Stimulated activated CD8-positive, alpha-beta memory T cell treated with anti-CD3 and anti-CD28 coated beads, Interleukin-7, amount 100 ng/mL, for 48 hours (primary cell): ENCODE measurements at places on chromosomes 3 and 15.

GRCh38 chr15:40343512-40343911 is 2.8 kb upstream of the CCDC9B start:
- no peak for DNase-seq

DNA sequence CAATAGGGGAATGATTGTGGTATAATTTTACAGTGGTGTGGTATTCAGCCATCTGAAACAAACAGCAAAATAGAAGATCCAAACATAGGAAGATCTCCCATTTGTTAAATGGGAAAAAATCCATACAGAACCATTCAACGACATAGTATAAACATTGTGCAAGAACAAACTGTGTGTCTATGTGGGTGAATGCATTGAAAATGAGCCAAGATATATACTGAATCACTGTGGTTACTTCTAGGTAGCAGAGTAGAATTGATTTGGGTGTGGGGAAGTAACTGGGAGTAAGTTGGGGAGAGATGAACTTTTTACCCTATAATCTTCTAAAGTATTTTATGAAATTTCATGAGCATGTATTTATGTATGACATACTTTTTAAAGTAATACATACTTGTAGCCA is 123.1 kb upstream of the UMPS start:
- no peak for DNase-seq

- no peak for DNase-seq
Observed at GRCh38 chr15:31051496-31052080, 49.9 kb downstream of the TRPM1 start.

GRCh38 chr15:47743886-47744285 is 26.6 kb downstream of the SEMA6D start:
- DNase-seq = no peak

GRCh38 chr3:150410311-150411105 is 2.4 kb downstream of the TSC22D2 start:
- no peak for DNase-seq

GRCh38 chr3:88758676-88759075 is 348.7 kb upstream of the EPHA3 start:
- no peak for DNase-seq

DNA sequence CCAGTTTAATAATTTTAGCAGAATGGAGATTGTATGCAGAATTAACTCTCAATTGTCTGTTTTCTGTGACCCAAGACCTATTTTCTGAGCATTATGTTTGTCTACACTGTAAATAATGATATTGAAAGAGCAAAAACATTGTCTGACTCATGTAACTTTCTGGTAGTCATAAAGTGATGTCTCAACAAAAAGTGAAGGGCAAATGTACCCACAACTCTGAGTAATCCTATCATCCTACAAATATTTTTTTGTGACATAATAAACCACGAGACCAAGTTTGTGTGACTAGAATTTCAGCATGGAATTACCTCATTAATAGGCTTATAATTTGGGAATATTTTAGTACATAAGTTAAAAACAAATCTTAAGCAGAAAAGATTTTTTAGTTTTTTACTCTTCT is 15.4 kb upstream of the ABHD10 start:
- DNase-seq = no peak

DNA sequence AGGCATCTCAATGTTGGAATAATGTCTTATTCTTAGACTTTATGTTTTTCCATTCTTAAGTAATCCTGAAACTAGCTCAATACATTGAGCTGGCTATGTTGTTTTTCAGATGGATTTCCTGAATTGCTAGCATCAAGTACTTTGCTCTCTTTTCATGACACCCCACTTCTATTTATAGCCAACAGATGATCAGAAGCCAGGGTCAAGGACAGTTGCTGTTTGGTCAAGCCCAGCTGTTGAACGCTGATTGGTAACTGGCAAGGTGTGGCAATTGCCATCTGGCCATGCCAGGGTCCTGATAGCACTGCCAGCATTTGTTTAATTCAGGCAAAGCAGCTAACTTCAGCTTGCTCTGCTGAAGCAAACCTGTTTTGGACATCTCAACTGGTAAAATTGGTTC is 46.2 kb upstream of the PLCL2 start:
- DNase-seq = no peak

DNA sequence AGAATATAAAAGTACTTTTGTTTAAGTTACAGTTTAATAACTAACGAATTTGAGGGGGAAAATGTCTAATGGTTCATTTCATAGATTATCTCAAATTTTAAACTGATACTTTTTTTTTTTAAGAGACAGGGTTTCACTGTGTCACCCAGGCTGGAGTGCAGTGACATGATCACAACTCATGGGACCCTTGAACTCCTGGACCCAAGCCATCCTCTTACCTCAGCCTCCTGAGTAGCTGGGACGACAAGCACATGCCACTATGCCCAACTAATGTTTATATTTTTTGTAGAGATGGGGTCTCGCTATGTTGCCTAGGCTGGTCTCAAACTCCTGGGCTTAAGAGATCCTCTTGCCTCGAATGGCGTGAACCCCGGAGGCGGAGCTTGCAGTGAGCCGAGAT is 16.5 kb downstream of the LRRC58 start:
- DNase-seq = no peak

GRCh38 chr15:23750776-23751175 is 63.7 kb upstream of the NDN start:
- no peak for DNase-seq

DNA sequence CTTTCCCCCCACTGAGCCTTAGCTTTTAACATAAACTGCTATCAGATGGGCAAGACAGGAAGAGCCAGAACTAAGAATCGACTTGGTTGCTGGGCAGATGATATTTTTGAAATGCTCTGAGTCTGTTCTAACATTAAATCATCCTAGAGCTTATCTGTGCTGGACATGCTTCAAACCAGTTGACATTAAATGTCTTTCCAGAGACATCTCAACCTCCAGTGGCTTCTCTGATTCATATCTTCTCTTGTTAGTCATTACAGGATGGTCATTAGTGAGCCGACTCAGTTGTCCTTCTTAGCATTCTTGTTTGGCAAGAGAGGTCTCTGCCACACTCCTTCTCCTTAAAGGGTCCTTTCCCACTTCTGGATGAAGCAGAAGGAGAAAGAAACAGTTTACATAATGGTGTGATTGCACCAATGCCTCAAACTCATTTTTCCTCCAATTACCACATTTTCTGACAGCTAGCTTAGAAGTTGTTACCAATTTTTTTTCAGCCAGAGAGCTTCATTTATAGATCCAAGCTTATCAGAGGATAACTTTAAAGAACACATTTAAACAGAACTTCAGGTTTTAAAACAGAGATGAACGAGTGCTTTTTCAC is 21.7 kb upstream of the SYN2 start:
- no peak for DNase-seq

- DNase-seq = no peak
Observed at GRCh38 chr3:194257151-194257621, 93.9 kb downstream of the CPN2 start.

DNA sequence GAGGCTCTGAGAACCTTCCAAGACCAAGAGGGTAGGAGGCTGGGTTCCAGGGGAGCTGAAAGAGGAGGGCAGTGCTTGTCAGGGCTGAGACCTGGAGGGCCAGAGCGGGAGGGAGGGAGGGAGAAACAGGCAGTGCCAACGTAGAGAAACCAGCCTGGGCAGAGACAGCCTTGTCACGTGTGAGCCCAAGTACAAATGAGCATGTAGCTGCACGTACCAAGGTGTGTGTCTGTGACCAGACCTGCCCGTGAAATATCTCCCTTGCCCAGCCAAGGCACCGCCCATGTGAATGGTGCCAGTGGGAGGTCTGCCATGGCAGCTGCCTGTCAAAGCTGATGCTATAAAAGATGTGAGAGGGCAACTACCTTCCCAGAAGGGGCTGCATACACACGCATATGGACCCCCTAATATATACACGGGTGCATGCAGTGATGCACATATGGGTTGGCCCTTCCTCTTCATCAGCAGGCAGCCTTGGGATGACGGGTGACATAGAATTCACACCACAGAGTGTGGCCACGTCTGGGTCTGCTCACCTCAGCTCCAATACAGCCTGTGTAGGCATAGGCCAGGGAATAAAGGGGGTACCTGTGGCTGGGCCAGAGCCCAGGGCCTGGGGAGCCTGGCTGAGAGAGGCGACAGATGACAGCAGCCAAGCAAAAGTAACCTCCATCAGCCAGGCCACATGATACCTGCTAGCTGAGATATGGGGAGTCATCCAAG is 7.8 kb upstream of the CTDSPL start:
- no peak for DNase-seq

DNA sequence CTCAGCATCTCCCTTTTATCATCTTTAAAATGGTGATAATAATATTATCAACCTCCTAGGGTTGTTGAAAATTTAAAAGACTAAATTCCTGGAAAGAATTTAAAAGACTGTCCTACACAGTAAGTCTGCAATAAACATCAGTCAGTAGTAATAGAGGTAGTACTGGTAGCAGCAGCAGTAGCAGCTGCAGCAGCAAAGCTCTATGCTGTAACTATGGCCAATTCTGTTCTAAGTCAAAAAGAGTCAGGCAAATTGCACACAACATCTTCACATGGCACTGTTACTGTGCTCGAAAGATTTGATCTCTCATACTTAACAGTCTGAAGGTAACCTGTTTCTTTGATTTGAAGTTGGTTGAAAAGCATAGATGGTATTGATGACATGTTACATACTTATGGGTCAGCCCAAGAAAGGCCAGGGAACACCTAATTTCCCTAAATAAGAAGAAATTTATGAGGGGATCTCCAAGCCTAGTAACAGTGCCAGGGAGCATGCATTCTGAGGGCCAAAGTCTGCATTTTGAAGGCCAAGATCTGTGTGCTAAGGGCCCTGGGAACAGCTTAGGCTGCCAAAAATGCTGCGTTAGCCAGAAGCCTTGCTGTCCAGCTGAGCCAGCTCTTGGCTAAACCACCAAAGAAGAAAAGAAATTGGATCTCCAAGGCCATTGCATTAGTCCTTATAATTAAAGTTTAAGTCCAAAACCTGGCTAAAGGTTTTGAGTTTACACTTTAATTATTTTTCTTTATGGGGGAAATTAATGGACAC is 68.2 kb downstream of the SIDT1 start:
- DNase-seq = no peak

- DNase-seq = no peak
Observed at GRCh38 chr15:37375519-37375918, 275.2 kb upstream of the MEIS2 start.

GRCh38 chr3:13597661-13598060 is 48.7 kb downstream of the FBLN2 start:
- no peak for DNase-seq

GRCh38 chr3:141384575-141384974 is 16.3 kb downstream of the ZBTB38 start:
- DNase-seq = no peak

DNA sequence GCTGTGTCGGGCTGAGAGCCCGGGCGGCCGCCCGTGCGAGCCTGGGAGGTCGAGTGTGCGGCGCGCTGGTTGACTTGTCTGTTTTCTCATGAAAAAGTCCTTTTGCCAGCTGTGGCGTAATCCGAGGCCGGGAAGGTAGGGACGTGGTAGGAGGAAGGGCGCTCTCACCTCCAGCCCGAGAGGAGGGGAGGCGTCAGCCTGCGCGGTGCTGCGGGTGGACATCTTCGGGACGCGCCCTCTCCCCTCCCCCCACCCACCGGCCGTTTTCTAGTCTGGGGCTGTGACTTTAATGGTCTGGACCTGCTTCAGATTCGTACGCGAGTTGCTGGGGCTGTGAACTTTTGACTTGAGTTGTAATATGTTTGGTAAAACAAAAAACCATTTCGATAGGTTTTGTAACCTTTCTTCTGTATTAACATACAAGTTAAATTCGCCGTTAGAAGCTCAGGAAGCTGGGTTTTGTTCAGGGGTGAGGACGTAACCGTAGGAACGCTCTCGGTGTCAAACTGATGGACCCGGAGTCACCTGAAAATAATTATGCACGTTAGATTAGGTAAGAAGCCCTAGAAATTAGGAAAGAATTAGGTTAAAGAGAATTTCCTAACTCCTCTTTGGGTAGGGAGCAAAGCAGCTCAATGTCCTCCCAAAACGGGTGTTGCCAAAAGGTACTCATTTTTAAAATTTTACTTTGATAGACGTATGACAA is 762 bp downstream of the NCK1 start:
- DNase-seq = no peak

GRCh38 chr15:61367953-61368352 is 138.9 kb upstream of the RORA start:
- no peak for DNase-seq

DNA sequence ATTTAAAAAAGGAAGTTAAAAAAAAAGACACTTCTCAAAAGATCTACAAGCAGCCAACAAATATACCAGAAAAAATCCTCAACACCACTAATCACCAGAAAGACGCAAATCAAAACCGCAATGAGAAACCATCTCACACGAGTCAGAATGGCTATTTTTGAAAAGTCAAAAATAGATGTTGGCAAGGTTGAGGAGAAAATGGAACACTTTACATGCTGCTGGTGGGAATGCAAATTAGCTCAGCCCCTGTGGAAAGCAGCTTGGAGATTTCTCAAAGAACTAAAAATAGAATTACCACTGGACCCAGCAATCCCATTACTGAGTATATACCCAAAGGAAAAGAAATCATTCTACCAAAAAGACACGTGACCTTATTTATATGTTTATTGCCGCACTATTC is 574.7 kb upstream of the ADAMTS9 start:
- DNase-seq = no peak

- DNase-seq = no peak
Observed at GRCh38 chr3:17030956-17031652, 146.3 kb downstream of the PLCL2 start.

- no peak for DNase-seq
Observed at GRCh38 chr3:45088543-45089358, 57.4 kb downstream of the CDCP1 start.

DNA sequence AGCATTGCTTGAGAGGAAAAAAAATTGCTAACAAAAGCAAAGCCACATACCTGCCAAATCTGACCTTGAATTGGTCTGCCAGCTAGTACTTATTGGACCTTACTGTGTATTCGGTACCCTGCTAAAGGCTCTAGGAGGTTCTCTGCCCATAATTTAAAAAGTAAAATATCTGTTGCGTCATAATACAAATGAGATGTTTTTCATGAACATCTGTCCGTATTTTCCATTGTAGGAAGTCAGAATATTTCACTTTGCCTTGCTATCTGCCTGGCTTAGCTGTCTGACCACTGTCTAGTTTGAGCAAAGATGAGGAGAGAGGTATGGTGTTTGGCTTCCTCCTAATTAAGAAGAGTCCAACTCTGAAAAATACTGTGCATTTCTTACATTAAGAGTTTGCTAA is 10.8 kb upstream of the C3orf20 start:
- DNase-seq = no peak

DNA sequence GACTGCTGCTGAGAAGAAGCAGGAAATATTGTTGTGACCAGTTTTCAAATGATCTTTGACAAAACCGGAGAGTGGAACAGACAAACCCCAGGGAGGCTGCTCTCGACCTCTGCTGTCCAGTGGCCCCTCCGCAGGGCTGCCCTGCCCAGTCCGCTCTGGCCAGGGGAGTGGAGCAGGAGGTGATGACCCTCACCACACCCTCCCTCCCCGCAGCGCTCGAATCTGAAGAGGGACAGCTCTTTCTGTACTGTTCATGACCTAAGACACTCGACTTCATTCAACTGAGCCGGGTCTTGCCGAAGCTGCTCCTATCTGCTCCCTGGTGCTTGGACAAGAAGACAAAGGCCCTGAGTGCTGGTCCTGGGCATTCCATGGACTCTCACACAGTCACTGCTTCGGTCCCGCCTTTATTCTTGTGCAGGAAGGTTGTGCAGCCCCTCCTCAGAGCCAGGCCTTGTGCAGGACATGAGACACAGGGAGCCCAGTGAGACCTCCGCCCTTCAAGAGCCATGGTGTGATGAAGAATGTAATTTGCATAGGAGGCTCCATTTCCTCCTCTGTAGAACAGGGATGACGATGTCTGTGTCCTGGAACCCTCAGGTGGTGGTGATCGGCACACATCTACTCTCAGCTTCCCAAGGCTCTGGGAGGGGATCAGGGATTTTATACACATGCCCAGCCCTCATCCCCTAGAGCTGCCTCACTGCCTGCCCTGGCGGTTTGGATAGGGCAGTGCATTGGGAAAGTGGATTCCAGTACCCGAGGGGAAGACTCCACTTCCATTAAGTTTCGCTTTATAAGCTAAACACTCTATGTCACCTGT is 97.1 kb upstream of the PRR20G start:
- no peak for DNase-seq
